ENCODE measurements at places on chromosomes 3 and 15. TPM values are rescaled to one million over a fixed set of nuclear protein-coding genes. Genes with fewer than 3 reads are reported as not detected.

- DNase-seq, result no peak
These were observed 25.9 kb downstream of the RFTN1 start for GRCh38 chr3:16487511-16488175.

The MYRIP gene
- not detected for total RNA-seq

The TP63 gene
- total RNA-seq, result not detected

The TXNRD3 gene
- 3.8 TPM for total RNA-seq

- DNase-seq, result no peak
These were observed 151.8 kb downstream of the MYRIP start for GRCh38 chr3:39961230-39961629.

The MYO5C gene
- total RNA-seq, result 0.56 TPM

GRCh38 chr3:125967156-125967555 is 1.8 kb upstream of the ROPN1B start:
- DNase-seq, result no peak

DNA sequence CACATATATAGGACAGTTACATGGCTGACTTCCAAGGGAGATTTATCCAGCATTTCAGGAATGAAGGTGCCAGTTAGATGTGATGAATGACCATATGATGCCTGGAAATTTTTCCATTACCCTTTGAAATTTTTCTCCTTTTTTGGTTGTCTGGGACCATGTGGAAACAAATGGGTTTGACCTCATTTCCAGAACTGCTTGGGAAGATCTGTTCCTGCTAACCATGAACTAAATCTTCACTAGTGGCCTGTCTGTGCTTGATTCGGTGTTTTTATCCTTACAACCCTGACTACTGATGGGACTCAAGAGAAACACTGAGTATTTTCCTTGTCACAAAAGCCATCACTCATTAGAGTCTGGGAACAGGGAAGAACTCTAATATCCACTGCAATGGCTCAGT is 409.4 kb downstream of the PDCD6IP start:
- DNase-seq, result no peak

The POLQ gene
- total RNA-seq, result 20.1 TPM

- DNase-seq, result no peak
These were observed 9.3 kb downstream of the EFCC1 start for GRCh38 chr3:129010310-129010956.

GRCh38 chr15:33453761-33454160 is 143.0 kb downstream of the RYR3 start:
- DNase-seq, result no peak

The KBTBD8 gene
- total RNA-seq, result 30.6 TPM

DNA sequence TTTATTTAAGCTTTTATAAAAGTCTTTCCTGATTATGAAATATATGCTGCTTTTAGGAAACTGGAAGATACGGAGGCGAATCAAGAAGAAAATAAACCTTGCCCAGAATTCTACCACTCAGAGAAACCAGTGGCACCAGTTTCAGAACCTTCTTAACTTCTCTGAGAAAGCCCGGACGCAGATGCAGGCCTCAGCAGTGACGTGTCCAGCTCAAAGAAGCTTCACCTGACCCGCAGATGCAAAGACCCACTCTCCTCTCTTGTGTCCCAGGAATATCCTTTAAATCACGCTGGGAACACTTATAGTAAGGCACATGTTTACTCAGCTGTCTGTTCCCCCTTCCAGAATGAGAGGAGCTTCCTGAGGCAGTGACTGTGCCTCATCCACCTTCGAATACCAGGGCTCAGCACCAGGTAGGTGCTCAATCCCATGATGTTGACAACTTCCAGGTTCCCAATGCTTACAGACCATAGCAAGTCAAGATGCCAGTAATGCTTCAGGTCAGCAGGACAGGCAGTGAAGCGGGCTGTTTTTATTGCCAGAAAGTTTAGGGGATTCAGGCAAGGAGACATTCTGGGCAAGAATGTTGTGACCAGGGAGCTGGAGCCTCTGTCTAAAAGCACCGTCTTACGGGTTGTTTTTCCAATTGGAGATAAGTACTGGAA is 39.9 kb upstream of the LDHAL6B start:
- DNase-seq, result no peak

- no peak for DNase-seq
These were observed 12.1 kb downstream of the SGO1 start for GRCh38 chr3:20173844-20174410.

The TRIM42 gene
- total RNA-seq, result not detected

The XIRP1 gene
- 0.66 TPM for total RNA-seq

DNA sequence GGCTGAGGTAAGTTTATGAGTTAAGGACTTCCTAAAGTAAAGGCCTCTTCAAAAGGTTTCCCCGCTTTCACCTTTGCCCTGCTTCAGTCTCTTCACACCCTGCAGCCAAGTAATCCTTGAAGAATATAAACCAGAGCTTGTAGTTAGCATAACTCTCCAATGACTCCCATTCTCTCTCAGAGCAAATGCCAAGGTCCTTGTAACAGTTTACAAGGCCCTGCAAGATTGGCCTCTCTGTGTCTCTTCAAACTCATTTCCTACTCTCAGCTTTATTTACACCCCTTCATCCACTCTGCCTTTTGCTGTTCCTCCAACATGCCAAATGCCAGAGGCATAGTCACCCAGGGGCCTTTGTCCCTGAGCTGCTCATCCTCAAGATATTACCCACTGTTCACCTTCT is 60.5 kb upstream of the MME start:
- DNase-seq, result no peak

DNA sequence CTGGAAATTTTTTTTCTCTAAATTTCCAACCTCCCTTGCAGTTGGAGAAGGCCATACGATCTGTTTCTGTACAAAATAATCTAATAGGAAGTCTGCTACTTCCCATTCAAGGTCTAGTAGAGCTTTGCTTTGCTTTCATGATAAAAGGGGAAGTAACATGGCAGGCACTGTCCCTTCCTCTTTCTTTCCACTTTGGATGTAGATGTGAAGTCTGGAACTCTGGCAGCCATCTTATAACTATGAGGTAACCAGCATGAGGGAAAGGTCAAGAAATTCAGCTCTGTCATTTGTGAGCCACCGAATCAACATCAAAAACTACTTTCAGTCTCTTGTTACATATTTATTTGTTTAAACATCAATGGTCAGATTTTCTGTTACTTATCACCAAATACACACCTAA is 156.3 kb downstream of the MTHFS start:
- no peak for DNase-seq

The NDUFB4 gene
- 120 TPM for total RNA-seq

DNA sequence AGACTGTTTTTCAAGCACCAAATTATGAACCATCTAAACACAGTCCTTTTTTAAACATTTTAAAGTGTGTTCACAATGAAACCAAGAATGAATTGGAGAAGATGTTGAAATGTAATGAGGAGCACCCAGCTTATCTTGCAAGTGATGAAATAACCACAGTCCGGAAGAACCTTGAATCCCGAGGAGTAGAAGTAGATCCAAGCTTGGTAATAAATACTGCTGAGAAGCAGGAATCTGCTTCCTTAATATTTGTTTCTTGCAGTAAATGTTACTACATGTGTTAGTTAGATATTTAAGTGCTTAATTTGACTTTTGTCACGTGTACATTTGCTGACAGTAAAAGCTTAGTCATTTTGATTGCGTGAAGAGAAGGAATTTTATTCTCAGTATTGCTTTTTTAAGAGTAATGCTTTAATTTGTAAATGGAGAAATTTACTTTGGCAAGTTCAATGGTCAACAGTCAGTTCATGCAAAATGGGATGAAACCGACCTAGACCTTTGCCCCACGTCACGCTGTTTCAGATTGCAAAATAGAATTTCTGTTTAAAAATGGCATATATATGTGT is 69.8 kb downstream of the OPA1 start:
- DNase-seq, result no peak

DNA sequence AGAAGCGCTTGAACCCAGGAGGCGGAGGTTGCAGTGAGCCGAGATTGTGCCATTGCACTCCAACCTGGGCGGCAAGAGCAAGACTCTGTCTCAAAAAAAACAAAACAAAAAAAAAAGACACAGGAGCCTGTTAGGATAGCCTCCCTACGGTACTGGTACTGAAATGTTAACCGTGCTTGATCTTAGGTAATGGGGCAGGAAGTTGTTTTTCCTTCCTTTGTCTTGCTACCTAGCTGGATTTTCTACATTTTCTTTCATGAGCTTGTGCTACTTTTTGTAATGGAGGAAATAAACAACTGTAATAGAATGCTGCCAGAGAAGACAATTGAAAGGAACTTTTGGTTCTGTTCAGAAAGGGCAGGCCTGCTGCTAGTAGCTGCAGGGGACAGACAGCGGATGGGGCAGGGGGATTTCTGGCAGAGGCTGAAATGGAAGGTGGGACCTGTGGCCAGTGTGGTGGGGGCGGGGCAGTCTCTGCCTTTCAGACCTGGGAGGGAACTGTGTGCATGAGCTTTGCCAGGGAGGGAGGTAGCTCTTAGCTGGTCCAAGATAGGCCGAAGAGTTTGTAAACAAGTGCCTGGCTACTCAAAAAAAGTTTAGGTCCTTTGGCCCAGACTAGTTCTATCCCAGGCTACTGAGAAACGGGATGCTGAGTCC is 49.0 kb upstream of the SEMA4B start:
- DNase-seq, result no peak

The OXTR gene
- 0.70 TPM for total RNA-seq

- DNase-seq, result peak; percentile 57
These were observed 25.7 kb downstream of the FAM3D start for GRCh38 chr3:58640700-58641372.

- no peak for DNase-seq
These were observed 41.1 kb upstream of the RASGRP1 start for GRCh38 chr15:38605744-38606143.

DNA sequence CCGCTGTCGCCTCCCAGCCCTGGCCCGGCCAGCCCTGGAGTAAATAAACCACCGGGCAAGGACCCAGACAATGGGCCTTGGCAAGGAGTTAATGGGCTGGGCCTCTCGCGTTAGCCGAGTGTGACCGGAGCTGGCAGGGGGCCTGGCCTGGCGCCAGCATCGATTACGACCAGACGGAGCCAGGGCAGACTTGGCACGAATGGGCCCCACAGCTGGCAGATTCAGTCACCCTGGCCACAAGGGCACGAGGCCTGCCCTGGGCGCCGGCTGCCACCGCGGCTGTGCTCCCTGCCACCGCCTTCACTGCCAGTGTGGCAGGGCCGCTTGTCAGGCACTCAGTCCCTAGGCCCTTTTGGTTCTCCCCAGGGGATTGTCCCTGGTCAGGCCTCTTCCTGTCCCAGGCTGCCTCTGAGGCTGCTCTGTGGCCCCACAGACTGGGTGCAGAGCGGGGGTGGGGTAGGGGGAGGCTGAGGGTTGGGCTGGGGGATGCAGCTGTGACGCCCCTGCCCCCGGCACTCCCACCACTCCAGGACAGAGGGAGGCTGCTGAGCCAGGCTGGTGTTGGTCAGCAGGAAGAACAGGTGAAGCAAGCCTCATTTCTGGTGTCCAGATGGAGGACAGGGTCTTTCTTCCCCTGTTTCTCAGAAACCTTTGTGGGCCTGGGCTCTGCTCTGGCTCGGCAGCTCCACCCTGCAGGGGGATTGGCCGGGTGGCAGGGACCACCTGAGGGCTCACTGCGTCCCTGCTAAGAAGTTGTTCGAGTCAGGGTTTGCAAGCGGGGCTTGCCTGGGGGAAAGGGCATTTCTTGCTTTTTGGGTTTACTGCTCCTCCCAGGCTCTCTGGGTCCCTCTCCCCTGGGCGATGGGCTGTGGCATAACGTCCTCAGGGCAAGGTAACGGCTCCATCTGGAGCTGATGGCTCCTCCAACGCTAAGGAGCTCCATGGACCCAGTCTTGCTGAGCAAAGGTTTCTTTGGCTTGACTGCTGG is 30.5 kb upstream of the SRP14 start:
- no peak for DNase-seq

- no peak for DNase-seq
These were observed 275.6 kb downstream of the BBX start for GRCh38 chr3:107798381-107798780.

The CPNE9 gene
- not detected for total RNA-seq

DNA sequence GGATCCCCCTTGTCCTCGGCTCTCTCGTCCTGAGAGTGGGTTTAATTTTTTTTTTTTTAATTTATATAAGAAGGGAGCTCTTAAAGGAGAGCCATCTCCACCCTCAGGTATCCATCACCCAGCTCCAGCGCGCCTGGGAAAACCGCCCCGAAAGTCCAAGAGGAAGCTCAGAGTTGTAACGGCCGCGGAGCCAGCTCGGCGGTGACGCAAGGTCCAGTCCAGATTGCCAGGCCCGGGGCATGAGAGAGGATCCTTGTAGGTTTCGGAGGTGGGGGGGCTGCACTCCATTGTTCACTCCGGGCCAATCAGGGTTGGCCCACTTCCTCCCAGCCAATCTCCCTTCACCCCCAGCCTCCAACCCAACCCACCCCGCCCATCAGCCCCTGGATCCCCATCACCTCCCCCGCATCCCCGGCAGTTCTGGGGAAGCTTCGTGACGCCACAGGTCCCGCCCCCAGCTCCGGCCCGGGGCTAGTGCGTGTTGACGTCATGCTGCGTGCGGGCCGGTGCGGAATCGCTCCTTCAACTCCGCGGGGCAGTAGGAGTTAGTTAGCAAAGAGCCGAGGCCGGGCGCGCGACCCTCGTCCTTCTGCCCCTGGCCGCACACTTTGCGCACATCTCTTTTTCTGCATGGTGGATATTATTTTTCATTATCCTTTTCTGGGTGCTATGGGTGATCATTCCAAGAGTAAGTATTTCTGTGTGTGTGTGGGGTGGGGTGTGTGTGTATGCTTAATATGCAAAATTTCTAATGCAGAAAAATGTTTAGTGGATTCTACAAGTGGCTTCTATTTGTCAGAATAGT is at the start of gene ISL2:
ISL2 (plus strand) TSS at position 520 of the 805 bp plus-strand sequence; CDS start at position 631, 111 bp downstream.
- DNase-seq, result peak; percentile 80

The CADM2 gene
- 0.21 TPM for total RNA-seq

DNA sequence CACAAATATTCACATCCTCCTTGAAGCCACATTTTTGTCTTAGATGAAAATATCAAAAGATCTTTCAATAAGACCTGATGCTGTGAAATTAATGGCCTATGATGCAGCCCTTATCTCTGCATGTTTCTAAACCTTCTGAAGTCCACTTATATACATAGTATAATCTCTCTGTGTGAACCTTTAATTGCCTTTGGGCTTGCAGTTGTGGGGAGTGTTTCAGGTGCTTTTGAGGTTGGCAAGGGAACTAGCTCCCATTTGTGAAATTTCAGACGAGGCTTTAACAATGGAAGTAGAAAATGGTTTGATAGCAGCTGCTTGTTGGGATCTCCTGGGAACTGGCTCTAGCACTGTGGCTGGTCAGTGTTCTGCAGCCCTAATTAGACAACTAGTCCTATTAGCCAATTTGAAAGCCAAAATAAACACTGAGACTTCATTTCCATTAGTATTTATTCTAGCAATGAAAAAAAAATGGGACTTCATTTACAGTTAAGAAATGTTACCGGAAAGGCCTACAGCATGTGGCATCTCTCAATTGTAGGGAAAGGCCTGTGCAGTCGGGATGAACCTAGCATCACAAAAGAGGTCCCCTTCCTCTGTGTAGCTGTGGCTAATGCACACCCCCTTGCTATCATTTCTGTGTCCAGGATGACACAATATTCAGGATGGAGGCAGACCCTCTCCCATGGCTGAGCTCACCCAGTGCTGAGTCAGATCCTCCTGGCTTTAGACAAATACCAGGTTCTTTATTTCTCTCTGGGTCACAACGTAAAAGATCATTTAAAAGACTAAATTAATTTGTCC is 140.7 kb upstream of the TRIM42 start:
- DNase-seq, result no peak

- no peak for DNase-seq
These were observed 139.1 kb downstream of the ADAMTSL3 start for GRCh38 chr15:83793069-83793468.
